KBM-7 (cell line): ENCODE measurements at places on chromosomes 1 and 21.

GRCh38 chr1:97936976-97937375 is 16.1 kb upstream of the DPYD start:
- DNase-seq = no peak

- no peak for DNase-seq
Measured at GRCh38 chr1:6007318-6008083, 15.3 kb upstream of the NPHP4 start.

- DNase-seq = no peak
Measured at GRCh38 chr1:56229186-56229585, 350.2 kb downstream of the PLPP3 start.

DNA sequence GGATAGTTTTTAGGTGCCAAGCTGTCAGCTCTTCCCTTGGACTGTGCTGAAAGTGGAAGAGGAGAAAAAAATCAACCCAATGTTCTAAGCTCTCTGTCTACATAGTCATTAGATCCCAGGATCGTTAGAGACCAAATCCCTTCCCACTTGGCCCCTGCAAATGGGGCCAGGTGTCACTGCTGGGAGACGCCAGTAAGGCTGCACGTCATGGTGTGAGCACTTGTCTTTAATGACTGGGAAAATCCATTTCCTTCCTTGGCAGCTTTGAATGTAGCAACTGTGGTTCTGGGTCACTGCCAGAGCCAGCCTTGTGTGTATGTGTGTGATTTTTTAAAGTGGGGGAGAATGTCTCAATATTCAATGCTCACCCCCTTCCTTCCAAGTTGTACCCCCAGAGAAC is 59.9 kb downstream of the MAN1C1 start:
- DNase-seq = no peak

- peak; percentile 61 for DNase-seq
Measured at GRCh38 chr21:44593598-44594405, 1.5 kb upstream of the KRTAP10-6 start.

DNA sequence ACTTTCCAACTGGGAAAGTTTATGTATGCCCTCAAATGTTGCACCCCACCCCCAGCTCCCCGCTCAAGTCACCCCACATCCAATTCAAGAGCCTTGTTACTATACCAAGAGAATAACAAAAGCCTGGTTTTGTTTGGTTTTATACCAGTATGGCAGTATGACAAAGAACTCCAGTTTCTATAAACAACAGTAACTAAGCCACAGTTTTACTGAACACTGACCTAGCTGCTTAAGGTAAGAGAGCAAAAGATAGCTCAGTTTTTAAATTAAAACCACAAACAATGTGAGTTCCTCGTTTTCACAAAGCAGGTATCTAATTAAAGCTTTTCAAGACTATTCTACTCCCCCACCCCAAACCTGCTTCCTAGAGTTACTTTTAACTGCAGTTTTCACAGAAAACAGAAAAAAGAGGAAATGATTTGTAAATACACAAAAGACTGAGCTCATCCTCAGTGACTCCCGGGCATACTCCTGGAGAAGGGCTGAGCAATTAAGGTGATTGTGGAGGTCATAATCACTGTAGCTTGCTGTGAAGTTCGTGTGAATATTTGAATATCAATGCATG is 59.3 kb upstream of the LHX8 start:
- DNase-seq = peak; percentile 65

DNA sequence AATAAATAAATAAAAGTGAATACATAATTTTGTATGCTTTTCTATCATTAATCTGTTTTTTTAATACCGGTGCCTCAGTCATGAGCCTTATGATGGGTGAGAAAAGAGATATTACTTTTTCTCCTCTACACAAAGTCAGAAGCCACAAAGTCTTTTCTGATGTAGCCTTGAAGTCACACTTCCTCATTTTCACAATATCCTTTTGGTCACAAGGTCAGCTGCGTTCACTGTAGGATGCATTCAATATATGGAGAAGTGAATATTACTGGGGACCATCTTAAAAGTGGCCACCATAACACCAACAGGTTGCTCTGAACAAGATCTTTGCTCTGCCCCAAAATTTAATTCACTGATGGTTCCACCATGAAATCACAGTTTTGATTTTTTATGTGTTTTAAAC is 83.3 kb upstream of the TNR start:
- DNase-seq = peak; percentile 17

DNA sequence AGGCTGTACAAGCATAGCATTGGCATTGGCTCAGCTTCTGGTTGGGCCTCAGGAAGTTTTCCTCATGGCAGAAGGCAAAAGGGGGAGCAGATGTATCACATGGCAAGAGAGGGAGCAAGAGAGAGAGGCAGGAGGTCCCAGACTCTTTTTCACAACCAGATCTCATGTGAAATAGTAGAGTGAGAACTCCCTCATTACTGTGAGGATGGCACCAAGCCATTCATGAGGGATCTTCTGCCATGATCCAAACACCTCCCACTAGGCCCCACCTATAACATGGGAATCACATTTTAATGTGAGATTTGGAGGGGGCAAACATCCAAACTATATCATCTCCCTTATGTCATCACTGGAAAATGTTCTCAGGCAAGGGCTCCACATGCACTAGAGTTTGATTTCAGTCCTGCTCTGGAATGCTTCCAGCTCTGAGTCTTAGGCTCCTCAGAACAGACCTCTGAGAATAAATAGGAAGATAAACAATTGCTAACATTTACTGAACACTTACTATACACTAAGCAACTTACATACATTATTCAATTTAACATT is 39.4 kb upstream of the VTCN1 start:
- no peak for DNase-seq

DNA sequence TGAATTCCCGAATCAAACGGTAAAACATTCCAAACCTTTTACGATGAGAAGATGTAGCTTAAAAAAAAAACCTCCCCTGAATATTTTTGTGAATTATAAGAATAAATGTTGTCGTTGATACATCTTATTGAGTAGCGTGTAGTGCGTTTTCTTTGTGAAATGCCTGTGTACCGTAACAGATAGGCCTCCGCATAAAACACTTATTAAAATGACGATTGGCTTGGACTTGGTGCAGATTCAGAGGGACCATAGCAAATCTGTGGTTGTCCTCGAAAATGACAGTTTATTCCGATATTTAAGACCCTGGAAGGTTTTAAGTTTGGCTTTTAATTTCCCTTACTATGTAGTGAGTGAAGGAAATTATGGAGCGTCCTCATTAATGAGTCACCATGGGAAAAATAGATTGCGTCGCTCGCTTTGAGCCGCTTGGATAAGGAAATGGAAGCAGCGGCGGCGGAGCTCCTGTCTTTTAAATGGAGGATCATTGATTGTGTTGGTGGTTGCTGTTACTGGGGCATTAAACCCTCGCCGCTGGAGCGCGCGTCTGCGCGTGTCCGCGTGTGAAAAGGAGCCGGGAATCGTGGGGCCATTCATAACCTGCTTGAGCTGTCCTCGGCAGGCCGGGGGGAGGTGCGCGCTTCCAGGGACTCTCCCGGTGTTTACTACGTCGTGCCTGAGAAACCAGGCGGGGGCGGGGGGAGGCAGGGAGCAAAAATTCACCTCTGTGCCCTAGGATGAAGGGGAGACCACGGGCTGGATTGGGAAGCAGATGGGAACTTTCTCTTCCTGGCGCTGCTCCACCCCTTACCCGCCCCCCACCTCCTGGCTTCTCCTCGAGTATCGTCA is 1.6 kb downstream of the SPEN start:
- DNase-seq = peak; percentile 89

GRCh38 chr1:238060061-238060460 is 169.3 kb upstream of the ZP4 start:
- peak; percentile 16 for DNase-seq
